ENCODE measurements at places on chromosomes 4 and X.

DNA sequence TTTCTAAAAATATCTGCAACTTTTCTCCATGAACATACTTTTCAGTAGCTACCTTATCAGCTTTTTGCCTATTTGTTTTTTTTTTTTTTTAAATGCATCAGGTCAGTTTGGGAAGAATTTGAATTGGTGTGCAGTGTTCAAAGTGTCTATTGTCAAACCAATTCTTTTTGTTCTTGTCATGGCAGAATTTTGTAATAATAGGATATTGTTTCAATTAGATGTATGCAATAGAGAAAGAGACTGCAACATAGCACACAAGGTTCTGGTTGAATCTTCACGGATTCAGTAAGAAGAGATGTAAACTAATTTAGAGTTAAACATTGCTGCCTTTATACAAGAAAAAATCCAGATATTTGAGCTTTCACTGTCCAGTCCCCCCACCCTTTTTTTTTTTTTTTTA is 277.1 kb downstream of the GRID2 start:
- DNase-seq, result no peak

DNA sequence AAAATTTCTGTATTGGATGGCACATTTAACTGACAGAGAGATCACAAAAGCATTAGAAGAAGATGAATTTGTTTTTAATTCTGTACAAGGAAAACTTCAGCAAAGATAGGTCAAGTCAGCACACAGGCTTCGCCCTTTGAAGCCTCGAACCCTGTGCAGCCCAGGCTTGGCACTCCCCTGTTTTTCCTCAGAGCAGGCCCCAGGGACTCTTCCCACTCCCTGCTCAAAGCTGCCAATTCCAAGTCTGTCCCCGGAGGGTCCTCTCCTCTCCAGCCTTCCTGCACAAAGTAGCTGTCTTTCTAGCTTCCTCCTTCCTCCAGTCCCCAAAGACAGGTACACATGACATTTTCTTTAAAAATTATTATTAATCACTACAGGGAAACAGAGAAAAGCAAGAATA is 466.3 kb downstream of the PPARGC1A start:
- DNase-seq, result no peak

GRCh38 chr4:81688085-81688484 is 216.4 kb upstream of the RASGEF1B start:
- DNase-seq, result no peak

DNA sequence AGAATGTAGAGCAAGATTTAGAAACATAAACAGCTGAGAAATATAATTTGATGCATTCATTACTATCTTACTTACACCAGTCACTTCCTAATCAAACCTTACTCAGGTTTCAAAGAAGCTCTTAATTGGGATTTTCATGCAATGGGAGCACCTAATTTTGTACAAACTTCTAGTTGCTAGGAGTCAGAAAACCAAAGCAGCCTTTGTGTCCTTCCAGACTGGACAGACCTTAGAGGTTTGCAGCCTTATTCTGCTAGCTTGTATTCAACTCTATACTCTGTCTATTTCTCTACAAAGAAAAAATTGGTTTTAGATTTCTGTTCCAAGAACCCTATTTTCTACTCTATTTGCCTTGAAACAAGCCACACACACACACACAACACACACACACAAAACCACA is 19.4 kb downstream of the GABRA2 start:
- DNase-seq, result no peak

- DNase-seq, result no peak
These were observed 35.3 kb downstream of the AREG start for GRCh38 chr4:74480267-74480666.

DNA sequence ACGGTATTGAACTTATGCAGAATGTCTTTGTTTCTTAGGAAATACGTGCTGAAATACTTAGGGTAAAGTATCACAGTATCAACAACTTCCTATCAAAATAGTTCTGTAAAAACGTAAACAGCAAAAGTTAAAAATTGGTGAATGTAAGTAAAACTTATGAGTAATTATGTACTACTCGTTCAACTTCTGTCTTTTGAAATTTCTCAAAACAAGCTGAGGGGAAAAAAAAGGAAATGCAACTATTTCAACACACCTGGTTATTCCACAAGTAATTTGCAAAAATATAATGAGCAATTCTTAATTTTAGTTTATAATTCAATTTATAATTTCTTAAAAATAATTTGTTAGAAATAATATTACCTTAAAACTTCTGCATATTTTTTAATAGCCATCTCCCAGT is 8.3 kb downstream of the PPID start:
- no peak for DNase-seq

DNA sequence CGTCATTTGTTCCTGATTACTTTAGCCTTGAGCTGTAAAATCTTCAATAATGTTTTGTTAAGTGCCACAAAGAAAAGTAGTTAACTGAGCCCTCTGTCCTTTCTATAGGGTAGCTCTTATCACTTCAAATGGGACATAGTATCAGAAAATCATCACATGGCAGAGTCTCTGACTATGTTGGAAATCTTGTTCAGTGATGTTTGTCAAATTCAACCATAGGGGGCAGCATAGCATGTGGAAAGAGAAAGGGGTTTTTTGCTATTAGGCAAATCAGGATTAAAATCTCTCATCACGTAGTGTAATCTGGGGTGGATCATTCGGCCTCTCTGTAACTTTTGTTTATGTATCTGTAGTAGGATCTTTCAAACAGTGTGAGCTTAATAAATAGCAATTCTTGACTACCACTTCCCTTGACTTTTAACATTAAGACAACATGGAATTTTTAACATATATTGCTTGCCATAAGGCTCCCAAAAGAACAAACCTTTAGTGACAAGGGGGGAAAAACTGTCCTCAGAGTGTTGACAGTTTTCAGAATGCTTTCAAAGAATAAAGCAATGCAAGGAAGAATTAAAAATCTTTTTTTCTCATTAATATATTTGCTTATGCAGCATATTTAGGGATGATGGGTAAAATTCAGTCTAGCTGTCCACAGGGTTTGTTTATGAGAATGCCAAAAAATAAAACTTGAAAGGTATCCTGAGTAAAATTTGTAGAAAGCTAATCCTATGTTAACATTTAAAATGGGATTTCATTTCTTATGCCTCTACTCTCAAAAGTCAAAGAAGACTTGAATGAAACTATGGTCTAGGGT is 127.2 kb downstream of the FBXW7 start:
- DNase-seq, result no peak

- DNase-seq, result no peak
These were observed 136.2 kb downstream of the CFAP299 start for GRCh38 chr4:80471756-80472155.

DNA sequence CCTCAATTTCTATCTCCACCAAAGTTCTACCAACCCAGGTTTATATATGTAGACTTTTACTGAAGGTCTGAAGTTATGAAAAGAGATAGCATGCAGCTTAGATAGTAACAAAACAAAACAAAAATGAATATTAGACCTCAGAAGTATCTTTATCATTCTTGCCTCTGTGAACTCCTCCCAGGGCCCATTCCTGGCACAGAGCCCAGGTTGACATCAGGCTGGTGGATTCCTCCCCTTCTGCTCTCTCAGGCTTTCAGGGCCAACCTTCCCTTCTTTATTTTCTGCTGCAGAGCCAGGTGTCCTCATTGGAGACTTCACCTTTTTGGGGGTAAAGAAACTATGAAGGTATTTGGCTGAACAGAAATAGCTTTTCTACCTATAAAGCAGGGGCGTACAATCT is 112.8 kb upstream of the PITX2 start:
- DNase-seq, result no peak

GRCh38 chr4:134178706-134179105 is 22.9 kb downstream of the PABPC4L start:
- no peak for DNase-seq

GRCh38 chrX:16005917-16006316 is 117.4 kb upstream of the GRPR start:
- DNase-seq, result no peak
